A549 treated with AZD2906 at 1 μM for 4 hours (cell line): ENCODE measurements at places on chromosomes 6 and 20. TPM values are rescaled to one million over a fixed set of nuclear protein-coding genes. Genes with fewer than 3 reads are reported as not detected.

The PNISR gene
- 21.4 to 28.6 TPM (median 24.5 TPM) in 5 replicates for total RNA-seq

The BPIFB4 gene
- not detected in 5 replicates for total RNA-seq

The FAM83B gene
- total RNA-seq = 0.02 to 0.03 TPM (median 0.03 TPM) in 4 of 5 replicates, not detected in the other

The RIPOR3 gene
- 0.02 to 0.03 TPM (median 0.03 TPM) in 4 of 5 replicates, not detected in the other for total RNA-seq

The CCDC170 gene
- 0.05 to 0.14 TPM (median 0.08 TPM) in 5 replicates for total RNA-seq

The BAG2 gene
- total RNA-seq = 6.8 to 7.5 TPM (median 7.2 TPM) in 5 replicates
